ENCODE measurements at places on chromosomes 1 and 21.
A peak's percentile ranks its signal among the peaks of the same experiment; 100 is the strongest.

- DNase-seq: no peak
These were observed 17.8 kb upstream of the CNR2 start for GRCh38 chr1:23930861-23931490.

GRCh38 chr1:1435911-1436629, 580 bp downstream of the VWA1 start:
- no peak for DNase-seq

DNA sequence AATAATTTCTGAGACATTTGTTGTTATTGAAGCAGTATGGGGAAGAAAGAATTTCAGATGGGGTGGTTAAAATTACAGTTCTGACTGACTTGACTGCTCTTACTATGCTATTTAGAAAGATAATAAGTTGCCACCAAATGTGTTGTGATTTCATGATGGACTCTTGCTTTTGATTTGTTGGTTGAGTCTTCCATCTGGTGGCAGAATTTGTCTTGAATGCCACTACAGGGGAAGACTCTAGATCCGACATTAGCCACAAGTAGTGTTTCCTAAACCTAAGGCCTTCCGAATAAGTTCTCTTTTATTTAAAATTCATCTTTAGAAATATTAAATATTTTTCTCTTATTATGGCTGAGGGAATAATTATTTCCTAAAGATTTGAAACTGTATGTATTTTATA, 190.9 kb upstream of the ADGRL4 start:
- no peak for DNase-seq

DNA sequence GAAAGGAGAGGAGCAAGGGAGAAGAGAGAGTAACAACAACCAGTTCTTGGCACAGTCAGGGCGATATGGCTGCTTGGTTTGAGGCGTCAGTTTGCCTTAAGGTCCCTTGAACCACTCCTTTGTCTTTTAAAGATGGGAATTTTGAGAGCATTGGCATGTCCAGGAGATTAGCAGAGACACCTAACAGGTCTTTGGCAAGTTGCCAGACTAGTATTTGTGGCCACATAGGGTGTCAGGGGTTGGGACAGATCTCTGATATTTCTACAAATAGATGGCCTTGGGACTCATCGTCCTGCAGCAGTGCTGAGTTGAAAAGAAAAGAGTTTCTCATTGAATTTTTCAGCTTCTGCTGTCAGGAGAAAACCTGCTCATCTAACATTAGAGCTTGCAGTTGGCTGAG, 55.3 kb upstream of the KCND3 start:
- DNase-seq: no peak

GRCh38 chr1:43348809-43349593, 9.8 kb upstream of the CDC20 start:
- no peak for DNase-seq

- DNase-seq: no peak
These were observed 14.1 kb upstream of the PHGDH start for GRCh38 chr1:119697598-119697997.

- no peak for DNase-seq
These were observed 86.4 kb upstream of the LYST start for GRCh38 chr1:235952950-235953615.

- DNase-seq: no peak
These were observed 127.8 kb upstream of the IGSF21 start for GRCh38 chr1:17979815-17980214.

- no peak for DNase-seq
These were observed 945 bp downstream of the WDR3 start for GRCh38 chr1:117930484-117930883.

DNA sequence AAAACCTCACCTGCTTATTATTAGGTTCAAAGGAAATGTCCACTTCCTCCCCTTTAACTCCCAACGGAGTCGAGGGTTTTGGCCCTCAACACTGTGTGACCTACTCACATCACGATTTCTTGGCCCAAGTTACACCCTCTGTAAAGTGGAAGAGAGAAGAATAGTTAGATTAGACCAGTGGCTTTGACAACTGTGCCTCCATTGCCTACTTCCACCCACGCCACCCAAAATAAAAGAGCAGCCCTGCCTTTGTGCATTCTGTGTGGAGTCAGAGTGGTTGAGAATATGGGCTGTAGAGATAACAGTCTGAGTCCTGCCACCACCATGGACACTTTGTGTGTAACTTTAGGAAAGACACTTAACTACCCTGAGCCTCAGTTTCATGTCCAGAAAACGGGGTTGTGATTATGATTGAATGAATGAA, 4.1 kb upstream of the HDGF start:
- no peak for DNase-seq

DNA sequence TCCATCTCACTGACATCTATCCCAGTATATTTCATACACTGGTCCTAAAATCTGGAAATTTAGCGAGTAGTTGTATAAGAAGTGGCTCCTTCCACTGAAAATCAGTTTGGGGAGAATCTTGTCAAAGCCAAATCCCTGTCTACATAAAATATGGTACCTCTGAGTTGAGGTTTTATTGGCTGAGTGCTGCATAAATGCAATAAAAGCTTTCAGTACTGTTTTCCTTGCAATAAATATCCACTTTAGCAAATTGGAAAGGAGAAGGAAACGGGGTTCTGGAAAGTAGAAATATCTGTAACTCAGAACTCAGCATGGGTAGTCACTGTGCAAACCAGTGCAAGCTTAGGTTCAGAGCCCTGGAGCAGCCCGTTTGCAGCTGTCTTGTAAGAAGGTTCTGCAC, 580.2 kb downstream of the SMYD3 start:
- no peak for DNase-seq

DNA sequence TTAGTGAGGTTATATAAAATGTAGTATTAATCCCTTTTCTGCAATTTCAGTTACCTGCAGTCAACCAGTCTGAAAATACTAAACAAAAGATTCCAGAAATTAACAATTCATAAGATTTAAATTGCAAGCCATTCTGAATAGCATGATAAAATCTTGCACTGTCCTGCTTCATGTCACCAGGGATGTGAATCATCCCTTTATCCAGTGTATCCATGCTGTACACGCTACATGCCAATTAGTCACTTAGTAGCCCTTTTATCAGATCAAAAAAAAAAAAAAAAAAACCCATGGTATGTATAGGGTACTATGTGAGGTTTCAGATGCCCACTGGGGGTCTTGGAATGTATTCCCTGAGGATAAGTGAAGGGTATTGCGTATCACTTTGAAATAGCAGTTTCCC, 191.3 kb upstream of the HP1BP3 start:
- no peak for DNase-seq

- DNase-seq: no peak
These were observed 7.5 kb downstream of the SELENOF start for GRCh38 chr1:86906419-86906818.

- DNase-seq: no peak
These were observed 14.6 kb downstream of the CDC42BPA start for GRCh38 chr1:227303662-227304061.

DNA sequence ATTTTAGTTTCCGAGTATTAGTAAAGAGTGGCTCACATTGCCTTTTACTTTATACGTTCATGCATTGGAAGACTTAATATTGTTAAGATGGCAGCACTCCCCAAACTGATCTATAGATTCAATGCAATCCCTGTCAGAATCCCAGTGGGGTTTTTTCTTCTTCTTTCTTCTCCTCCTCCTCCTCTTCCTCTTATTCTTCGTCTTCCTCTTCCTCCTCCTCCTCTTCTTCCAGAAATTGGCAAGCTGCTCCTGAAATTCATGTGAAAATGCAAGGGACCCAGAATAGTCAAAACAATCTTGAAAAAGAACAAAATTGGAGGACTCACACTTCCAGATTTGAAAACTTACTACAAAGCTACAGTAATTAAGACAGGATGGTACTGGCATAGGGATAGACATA, 23.2 kb upstream of the MACF1 start:
- DNase-seq: no peak

DNA sequence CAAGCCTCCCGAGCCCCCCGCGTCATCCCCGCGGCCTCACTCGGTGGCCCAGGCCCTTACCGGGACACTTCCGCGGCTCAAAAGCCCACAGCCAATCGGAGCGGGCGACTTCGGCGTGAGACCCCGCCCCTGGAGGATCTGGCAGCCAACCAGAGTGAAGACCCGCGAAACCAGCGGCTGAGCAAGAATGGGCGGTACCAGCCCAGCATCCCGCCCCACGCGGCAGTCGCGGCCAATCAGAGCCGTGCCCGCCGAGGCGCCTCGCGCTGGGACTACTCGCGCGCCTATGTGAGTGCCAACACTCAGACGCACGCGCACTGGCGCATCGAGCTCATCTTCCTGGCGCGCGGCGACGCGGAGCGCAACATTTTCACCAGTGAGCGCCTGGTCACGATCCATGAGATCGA, 22.5 kb downstream of the DISP3 start:
- DNase-seq: no peak

DNA sequence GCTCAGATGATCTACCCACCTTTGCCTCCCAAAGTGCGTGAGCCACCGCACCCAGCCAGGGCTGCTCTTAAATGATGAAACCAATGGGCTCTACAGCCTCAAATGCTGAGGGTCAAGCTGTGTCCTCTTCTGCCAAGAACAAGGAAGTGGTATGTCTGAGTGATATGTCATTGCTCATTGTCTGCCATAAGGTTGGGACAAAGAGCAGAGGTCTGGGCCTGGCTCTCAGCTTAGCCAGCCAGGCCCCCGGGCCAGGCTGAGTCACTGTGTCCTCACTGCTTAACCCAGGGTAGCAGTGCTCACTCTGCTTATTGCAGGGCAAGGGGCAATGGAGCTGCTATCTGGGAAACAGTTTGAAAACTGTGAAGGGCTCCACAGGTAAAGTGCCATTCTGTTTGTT, 8.3 kb upstream of the ETS2 start:
- no peak for DNase-seq

GRCh38 chr21:38837806-38838461, 32.2 kb downstream of the ETS2 start:
- DNase-seq: no peak

DNA sequence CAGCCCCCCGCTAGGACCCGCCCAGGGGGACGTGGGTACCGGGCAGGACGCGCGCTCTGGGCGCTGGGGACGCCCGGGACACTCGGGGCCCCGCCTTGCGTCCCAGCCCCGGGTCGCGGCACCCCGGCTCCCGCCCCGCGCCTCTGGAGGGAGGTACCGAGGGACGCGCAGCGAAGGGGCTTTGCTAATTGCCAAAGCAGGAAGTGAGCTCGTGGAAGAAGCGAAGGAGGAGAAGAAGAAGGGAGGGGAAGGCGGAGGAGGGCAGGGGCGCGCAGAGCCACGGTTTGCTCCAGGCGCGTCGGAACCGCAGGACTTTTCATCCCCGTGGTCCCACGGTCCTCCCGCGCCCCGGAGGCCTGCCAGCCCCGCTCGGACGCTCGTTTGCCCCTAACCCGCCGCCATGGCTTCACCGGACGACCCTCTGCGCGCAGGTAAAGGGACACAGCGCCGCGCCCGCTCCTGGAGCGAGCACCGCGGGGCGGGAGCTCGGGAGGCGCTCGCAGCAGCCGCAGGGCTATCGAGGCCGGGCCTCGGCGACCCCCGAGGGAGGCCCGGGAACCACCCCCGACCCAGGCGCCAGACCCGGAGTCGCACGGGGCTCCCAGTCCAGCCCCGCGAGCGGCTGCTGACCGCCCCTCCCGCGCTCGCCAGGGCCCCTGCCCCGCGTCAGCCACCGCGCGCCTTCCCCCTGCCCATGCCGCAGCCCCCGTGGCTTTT, 1.3 kb downstream of the EDARADD start:
- DNase-seq: peak; percentile 13

GRCh38 chr1:84506729-84507453, 510 bp upstream of the GNG5 start:
- no peak for DNase-seq

- no peak for DNase-seq
These were observed 72.3 kb downstream of the RGL1 start for GRCh38 chr1:183877053-183877720.

- DNase-seq: no peak
These were observed 20.5 kb upstream of the ZBTB18 start for GRCh38 chr1:244030481-244031040.

DNA sequence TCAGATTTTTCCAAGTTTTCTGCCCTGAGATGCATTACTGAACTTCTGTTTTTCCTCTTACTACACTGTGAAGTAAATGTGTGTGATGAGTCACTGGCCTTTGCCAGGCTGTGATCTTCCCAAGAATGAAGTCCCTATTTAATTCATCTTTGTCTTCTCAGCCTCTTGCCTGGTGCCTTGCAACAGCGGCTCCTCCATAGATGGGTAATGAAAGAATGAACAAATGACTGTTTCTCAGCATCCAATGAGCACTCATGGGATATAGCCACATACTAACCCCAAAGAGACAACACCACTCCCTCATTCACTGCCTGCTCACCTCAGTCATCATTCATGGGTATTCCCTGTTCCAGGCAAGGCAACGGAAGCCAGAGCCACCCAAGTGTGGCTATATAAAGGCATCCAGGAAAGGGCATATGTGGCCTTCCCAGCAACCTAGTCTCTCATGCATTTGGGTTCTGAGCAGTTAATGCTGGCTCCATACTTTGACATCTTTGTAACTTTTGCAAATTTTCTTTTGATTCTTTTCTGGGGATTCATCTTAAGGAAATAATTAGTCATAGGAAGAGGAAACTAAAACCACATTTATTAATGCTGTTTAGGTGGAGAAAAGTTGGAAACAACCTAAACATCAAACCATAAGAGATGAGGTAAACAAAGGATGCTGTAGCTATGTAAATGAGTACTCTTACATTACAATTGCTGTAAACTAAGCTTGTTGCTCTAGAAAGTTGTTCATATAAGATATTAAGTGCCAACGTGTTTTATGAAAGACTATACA, 71.9 kb downstream of the HIVEP3 start:
- no peak for DNase-seq

DNA sequence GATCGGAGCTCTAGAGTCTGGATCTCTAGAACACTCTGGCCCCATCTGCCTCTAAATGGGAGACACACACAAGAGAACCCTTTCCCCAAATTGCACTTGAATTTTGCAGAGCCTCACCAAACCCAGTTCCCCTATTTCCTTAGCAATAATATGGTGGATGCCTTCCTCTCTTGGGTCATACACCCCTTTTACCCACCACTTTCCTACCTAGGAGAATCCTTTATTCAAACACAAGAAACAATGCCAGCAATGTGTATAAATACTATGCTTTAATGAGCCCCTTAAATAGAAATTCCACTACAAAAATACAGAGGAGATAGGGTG, 760 bp upstream of the SF3B4 start:
- no peak for DNase-seq

DNA sequence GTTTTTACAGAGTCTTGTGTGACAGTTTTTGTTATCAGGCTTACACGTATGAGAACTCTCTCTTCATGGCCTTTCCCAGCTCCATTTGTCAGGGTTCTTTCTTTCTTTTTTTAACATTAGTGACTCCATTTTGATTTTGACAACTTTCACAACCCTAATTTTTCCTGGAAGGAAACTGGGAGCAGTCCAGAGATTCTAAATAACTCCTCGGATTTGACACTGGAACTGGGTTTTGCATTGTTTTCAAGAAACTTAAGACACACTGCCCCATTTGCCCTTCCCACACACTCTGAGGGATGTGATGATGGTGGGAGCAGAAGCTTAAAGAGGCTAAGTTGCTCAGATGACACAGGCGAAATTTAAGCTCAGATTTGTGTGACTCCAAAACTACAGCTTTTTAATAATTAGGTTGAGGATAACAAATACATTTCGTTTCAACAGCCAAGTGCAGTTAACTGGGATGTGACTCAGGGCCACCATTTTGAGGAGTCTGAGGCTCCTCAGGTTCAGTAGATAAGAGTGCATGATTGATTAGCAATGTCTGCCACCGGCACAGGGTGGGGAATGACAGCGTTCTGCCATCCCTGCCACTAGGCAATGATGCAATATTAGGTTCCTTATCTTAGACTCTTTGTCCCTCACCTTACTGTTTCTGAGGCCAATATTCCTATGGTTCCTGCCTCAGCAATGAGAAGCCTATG, 95.1 kb upstream of the ATP1A1 start:
- no peak for DNase-seq

GRCh38 chr1:34108269-34108668, 56.8 kb downstream of the CSMD2 start:
- no peak for DNase-seq

GRCh38 chr1:117634631-117635030, 28.8 kb downstream of the TENT5C start:
- no peak for DNase-seq
